GM23248 (cell line): ENCODE measurements at places on chromosomes 6 and 20. TPM values are rescaled to one million over a fixed set of nuclear protein-coding genes. Genes with fewer than 3 reads are reported as not detected.

DNA sequence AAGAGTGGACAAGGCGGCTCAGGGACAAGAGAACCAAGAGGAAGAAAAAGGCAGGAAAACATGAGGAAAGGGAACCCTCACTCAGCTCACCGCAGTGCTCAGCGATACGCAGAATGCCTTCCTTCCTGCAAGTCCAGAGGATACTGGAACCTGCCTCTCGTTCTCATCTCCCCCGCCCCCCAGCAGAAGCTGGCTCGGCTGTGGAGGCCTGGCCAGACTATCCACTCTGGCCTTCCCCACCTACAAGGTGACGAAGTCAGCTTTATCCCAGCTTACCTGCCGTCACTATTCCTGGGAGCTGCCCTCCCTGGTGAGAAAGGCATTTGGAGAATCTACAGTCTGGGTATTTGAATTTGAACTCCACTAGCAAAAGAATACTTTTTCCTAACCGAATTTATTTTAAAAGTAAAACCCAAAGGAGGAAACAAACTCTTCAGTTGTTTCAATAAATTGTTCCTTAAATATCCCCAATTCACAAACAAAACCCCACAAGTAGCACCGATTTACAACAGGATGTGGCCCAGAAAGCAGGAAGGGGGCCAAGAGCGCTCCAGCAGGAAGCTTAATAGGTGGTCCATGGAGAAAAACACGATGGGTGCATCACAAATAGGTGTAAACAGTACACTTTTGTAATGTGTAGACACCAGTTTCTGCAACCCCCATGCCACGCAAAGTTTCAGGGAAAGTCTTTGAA, 2.1 kb upstream of the DIDO1 start:
- DNase-seq: peak; percentile 19

- DNase-seq: no peak
Measured at GRCh38 chr6:22681761-22682160, 112.4 kb downstream of the HDGFL1 start.

DNA sequence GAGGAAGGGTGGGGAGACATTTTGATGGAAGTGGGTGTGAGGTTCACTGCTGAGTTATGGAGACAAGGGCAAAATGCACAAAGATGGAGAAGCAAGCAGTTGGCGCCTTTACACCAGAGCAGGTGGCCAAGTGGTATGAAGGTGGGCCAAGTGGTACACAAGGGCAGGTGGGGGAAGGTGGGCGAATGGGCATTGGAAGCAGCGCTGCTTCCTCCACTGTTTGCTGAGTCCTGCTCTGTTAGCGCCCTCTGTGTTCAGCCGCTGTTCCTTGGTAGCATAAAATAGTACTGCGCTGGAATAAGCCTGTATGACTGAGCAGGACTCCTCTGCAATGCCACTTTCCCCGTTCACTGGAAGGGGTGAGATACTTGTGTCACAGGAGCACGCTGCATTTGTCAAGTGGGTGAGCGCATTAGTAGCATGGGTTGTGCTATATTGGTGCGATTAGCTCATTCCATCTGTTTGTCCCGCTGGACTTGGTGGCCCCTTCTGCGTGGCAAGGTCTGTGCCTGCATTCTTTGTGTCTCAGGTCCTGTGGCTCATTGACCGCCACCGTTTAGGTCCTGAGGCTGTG, 116.4 kb downstream of the TOX2 start:
- DNase-seq: no peak

The ADAM33 gene
- 53.1 and 57.9 TPM in 2 replicates for total RNA-seq
